ENCODE measurements at places on chromosomes 4 and X.

- no peak for DNase-seq
Measured at GRCh38 chrX:20322887-20323286, 56.2 kb upstream of the RPS6KA3 start.

- no peak for DNase-seq
Measured at GRCh38 chrX:132270699-132271098, 51.5 kb upstream of the RAP2C start.

GRCh38 chrX:137575596-137576255 is 9.8 kb downstream of the ZIC3 start:
- no peak for DNase-seq

GRCh38 chr4:7506119-7506518 is 71.4 kb upstream of the PSAPL1 start:
- peak; percentile 20 for DNase-seq

DNA sequence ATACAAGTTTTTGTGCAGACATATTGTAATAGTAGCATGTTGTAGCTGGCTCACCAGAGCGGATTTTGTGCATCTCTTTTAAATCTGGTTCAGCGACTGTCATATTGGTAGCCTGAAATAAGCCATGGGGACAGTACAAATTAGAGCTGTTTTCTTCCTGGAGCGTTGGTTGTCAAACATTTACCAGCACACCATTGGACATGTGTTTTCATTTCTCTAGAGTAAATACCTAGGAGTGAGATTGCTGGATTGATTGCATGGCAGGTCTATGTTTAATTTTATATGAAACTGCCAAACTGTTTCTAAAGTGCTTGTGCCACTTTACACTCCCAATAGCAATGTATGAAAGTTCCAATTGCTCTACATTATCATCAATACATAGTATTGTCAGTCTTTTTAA is 2.6 kb upstream of the ARAF start:
- no peak for DNase-seq

GRCh38 chr4:129384974-129385373 is 289.0 kb downstream of the C4orf33 start:
- no peak for DNase-seq

GRCh38 chrX:9166584-9166944 is 132.6 kb upstream of the FAM9B start:
- no peak for DNase-seq

GRCh38 chrX:47311932-47312774 is 58.2 kb upstream of the ZNF157 start:
- peak; percentile 59 for DNase-seq

GRCh38 chr4:47543331-47543730 is 58.3 kb downstream of the ATP10D start:
- no peak for DNase-seq

DNA sequence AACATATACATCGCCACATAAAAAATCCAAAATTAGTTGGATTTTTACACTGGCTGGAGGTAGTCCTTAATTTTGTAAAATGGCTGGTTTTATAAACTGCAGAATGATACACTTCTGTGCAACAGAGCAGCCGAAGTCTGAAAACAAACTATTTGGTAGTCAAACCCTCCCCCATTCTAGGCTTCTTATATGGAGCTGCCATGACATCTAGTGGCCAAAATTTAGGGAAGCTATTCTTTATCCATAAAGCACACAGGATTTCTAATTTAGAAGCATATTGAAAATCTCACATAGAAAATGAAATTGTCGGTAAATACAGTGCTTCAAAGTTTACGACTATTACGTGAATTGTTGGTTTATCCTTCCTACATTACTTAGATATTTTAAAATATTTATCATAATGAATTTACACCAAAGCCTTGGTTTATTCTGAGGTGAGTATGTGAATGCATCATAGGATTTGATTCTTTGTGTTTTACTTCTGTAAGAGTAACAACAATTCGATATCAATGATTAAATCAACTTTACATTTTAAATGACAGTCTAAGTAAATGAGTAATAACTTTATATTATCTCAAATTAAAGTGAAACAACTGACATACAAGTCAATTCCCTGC is 113.4 kb upstream of the FAM241A start:
- DNase-seq, result no peak

- no peak for DNase-seq
Measured at GRCh38 chr4:140293979-140294378, 79.5 kb upstream of the SCOC start.

DNA sequence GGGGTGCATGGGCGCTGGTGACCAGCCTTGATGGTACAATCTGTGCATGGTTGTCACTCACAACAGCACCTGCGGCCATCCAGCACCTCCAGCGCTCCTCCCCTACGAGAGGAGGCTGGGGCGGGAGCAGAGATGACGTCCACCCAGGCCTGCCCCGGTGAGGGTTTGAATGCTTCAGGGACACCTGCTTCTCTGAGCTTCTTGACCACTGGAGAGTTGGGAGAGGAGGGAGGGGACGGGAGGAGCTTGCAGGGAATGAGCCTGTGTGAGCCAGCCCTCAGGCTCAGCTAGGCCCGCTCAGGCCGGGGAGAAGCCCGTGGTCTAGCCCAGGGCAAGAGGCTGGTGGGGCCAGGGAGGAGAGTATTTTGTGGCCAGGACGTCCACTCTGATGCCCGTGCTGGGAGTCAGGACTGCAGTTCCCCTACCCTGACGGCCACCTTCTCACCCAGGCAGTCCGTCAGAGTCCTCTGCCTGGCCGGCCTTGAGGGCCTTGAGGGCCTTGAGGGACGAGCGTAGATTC is 59.2 kb downstream of the CPZ start:
- no peak for DNase-seq

GRCh38 chr4:3765271-3766035 is 732 bp upstream of the ADRA2C start:
- DNase-seq, result no peak

DNA sequence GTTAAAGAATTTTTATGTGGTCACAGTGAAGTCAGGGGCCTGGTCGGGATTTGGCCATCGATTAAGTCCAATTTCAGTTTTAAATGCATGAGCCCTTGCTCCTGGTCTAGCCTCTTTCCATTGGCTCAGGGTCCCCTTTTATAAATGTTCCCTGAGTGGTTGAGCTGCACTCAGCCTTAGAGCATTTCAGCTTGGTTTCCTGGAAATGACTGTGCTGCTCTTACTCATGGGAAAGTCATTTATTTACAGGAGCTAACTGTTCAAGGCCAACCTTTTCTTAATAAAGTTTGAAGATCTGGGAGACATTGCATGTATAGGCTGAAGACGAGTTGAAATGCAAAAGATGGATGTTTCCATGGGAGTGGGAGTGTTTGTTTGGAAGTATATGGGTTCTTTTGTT is 98.8 kb upstream of the CLNK start:
- no peak for DNase-seq

DNA sequence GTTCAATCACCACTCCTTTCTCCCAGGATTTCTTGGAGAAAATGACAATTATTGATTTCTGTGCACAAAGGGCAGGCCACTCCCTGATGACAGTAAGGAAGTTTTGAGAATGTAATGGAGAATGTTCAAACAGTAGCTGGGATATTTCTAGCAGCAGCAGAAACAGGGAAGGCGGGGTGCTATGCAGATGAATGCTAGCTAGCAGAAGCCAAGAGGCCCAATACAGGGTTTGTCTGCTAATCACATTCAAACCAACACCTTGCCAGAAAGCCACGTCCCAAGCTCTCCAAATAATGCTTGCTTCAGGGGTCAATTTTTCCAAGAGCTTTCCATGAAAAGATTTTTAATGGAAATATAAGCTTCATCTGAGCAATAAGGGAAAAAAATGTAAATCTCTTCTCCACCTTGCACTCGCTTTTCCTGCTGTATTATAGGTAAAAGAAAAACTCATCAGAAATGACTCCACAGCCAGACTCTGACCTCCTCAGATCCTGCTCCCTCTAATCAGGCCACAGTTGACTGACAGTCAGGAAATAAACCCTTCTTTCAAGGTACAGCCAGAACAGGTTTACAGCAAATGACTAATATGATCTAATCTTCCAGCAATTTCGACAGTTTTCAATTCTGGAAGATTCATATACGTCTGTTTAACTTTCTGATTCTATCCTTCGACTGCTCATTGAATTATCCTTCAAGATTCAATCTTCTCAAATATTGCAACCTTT is 84.7 kb upstream of the PCDH19 start:
- no peak for DNase-seq

GRCh38 chr4:126969360-126970235 is 663.2 kb upstream of the INTU start:
- no peak for DNase-seq

- DNase-seq, result no peak
Measured at GRCh38 chr4:11741190-11741652, 312.5 kb upstream of the HS3ST1 start.

DNA sequence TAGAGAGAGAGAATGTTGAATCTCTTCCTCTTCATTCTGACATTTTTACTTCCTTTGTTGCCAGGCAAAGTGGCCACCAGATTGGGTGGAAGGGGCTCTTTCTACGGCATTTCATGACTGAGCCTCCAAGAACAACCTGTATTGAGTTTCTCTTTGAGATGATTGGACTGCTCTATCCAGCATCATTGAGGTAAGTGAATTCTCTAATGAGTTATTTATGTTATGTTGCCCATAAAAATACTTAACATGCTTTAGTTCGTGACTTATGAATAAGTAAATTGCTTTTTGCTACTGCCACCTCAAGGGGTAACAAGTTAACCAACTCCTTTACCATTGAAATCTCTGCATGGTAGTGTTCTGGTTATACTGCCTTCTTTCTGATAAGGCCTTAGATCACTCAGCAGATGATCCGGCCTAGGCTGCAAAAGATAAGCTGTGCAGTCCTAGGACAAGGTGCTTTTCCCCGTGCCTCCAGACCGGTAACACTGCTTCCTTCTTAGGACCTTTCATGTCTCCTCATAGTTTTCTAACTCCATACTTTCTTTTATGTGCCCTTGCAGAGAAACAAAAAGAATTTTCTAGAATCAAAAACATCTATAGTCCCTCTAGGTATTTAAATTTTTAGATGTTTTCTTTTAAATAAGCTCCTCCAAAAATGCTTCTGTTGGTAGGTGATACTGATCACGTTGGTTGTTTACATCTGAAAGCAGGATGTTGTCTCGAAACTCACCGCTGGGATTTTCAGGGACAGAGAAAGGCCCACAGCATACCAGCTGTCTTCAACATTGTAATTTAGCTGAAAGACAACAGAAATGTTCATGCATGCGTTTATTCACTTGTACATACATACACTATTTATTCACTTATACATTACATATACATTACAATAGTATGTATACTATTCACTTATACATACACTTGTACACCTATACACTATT is 157.1 kb upstream of the RBPJ start:
- no peak for DNase-seq

GRCh38 chr4:30903502-30904214 is 183.5 kb downstream of the PCDH7 start:
- DNase-seq, result no peak

DNA sequence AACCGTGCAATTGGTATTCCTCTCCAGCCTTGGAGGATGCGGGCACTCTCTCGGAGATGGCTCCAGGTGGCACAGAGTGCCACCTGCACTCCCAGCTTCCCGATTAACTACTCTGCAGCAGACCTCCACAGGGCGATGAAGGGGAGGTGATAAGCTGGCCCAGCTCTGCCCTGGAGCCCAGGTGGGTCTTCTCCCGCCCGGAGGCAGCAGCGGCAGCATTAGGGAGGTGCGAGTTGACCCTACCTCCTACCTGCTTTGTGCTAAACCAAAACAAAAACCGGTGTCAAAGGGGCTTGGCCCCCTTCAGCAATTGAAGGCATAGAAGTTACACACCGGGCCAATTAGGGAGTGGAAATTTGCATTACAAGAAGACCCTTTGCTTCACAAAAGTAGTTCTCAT is 137.4 kb upstream of the MAMLD1 start:
- DNase-seq, result no peak

GRCh38 chr4:8294036-8294435 is 24.5 kb downstream of the HTRA3 start:
- no peak for DNase-seq

- DNase-seq, result no peak
Measured at GRCh38 chrX:112651766-112652165, 28.0 kb downstream of the LHFPL1 start.

DNA sequence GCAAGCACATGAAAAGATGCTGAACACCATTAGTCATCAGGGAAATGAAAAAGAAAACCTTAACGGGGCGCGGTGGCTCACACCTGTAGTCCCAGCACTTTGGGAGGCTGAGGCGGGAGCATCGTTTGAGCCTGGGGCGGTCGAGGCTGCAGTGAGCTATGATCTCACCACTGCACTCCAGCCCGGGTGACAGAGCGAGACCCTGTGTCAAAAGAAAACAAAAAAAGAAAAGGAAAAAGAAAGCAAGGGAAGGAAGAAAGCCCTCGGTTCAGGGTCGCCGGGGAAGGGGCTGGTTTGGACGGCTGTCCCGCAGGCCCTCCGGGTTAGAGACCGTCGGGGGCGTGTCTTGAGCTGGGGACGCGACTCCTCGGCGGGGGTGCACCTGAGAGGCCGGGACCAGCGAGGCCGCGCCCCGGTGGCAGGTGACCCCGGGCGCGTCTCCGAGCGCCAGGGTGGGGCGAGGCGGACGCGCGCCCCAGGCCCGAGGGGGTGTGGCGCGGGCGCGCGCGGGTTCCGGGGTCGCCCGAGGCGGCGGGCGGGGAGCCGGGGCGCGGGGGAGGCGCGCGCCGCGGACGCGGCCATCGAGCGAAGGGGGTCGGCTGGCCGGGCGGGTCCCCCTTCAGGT is 478 bp upstream of the PLXNA3 start:
- no peak for DNase-seq

- no peak for DNase-seq
Measured at GRCh38 chr4:19675172-19675811, 576.4 kb upstream of the SLIT2 start.

DNA sequence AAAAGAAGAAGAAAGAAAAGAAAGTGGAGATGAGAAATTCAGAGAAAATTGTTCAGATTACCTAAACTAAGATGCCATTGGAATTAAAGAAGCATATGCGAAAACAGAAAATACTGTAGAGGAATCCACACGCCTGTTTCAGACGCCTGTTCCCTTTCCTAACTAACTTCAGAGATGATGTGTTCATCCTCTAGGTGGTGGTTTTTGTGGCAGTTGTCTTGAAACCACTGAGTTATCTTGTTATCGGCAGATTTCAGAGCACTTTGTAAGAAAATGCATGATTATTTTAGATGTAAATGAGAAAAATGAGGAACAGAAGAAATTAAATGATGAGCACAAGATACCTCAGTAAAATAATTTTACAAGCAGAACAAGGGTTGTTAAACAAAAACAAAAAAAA is 48.3 kb downstream of the FUNDC1 start:
- DNase-seq, result no peak
